ENCODE measurements at places on chromosomes 7 and 10. TPM values are rescaled to one million over a fixed set of nuclear protein-coding genes. Genes with fewer than 3 reads are reported as not detected.

PRLHR gene
- not detected for total RNA-seq

DNA sequence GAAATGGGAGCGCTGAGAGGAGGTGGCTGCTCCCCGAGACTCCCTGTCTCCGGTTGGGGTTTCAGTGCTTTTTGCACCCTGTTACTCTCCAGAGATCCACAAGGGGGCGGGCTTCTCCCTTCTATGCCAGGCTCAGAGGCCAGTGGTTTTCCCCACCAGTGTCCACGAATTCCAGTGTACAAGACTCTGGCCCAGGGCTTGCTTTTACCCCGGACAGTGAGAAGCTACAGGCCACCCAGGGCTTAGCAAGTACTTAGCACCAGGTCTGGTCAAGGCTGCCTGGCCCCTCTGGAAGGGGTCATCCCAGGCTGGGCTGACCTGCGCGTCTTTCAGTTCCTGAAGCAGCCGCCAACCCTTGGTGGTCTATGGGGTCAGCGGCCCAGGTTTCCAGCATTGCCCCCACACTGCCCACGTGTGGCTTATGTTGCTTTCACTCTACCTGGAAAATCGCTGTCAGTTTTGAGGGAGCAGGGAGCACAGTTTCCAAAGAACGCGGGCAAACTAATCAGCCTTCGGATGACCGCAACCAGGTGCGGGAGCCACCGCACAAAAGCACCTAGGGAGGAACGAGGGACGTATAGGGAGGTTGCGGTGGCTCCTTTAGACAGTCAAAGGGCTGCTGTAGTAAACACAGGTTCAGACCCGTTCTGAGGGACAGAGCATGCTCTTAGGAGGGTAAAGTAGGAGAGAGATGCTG, 6.8 kb downstream of the CYP26A1 start:
- DNase-seq = peak; percentile 29
- H3K27me3 ChIP-seq = no peaks in the 10 kb centered on the region
- no peak overlapping the region for H3K4me3 ChIP-seq
- H3K4me1 ChIP-seq = peaks cover 41% of the 10 kb centered on the region
- H3K36me3 ChIP-seq = no peaks in the 10 kb centered on the region
- no peak overlapping the region for H3K27ac ChIP-seq

DNA sequence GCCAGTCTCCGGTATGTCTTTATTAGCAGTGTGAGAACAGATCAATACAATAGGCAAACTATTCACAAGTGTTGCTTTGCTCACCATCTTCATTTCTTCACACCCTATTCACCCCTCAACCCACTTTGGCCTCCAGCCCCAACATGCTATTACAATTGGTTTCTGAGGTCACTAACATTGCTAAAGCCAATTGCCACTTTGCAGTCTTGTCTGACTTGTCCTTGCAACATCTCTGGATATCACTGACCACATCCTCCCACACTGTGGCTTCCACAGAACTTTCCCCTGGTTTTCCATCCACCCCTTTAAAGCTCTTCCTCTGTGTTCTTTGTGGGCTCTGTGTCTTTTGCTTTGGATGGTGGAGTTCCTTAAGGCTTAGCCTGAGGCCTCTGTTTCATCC, 5.2 kb upstream of the APBB1IP start:
- no peaks in the 10 kb centered on the region for H3K4me1 ChIP-seq
- peaks cover 1% of the 10 kb centered on the region for H3K27me3 ChIP-seq
- H3K36me3 ChIP-seq = no peaks in the 10 kb centered on the region
- no peak for DNase-seq

DNA sequence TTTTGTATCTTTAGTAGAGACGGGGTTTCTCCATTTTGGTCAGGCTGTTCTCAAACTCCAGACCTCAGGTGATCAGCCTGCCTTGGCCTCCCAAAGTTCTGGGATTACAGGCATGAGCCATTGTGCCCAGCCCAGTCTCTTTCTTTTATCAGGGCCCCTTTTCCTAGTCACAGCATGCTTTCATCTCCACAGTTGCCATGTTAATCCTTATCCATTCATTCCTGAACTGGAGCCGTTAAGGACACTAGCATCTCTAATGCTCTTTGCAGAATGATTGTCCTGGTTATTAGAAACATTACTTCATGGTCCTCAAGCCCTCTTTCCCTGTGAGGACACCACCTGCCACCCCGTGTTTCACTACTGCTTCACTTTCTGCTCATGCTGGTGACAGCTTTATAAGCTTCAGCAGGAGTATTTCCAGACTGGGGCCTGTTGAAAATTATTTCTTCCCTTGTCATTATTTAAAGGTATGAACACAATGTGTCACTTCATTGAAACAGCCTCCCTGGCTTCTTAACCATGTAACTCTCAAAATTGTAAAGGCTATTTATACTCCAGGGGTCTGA, 313.9 kb downstream of the BMPER start:
- H3K4me3 ChIP-seq = no peak overlapping the region
- 0 out of 2 replicates have a peak, but pooled peaks cover 1% of the 10 kb centered on the region for H3K27me3 ChIP-seq
- H3K36me3 ChIP-seq = no peaks in the 10 kb centered on the region

DNA sequence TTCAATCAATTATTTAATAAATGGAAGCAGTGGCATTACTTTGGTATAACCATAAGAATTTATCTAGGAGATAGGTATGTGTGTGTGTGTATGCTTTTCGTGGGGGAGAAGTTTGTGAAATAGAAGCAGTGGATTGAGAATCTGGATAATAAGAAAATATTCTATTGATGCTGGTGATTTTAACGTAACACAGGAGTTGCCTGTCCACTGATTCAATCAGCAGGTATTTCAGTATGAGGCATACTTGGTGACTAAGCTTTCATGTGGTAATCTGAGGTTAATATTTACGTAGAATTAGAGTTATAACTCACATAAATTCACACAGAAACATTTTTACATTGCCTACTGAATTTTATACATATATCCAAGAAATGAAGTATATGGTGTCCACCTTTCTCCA, 568.0 kb downstream of the ZWINT start:
- no peaks in the 10 kb centered on the region for H3K36me3 ChIP-seq
- no peaks in the 10 kb centered on the region for H3K4me1 ChIP-seq
- no peaks in the 10 kb centered on the region for H3K27me3 ChIP-seq

DNA sequence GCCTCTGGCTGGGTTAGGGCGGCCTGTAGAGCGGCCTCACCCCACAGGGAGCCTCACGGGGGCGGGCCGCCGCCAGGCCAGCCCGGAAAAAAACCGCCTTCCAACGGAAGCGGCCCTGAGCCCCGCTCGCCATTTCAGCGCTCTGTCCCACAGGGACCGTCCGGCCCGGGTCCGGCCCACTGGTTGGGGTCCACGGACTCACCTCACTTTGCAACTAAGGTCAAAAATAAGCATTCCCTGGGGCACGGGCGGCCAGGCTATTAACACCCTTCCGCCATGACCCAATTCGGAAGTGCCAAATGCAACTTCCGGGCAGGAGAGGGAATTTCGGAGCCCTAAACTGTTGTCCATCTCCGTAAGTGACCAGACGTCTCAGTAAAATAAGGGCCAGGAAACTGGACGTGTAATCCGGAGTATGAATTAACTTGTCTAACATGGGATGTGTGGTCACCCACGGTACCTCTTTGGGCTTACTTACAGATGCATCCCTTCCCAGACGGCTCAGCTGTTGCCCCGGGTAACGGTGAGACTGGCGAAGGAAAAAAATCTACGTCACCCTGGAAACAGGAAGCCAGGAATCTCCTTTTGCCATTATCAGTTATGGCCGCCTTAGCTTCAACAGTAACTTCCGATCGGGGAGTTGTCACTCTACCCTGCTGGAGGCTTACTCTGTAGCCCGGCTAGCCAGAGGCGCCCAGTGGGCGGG, at the start of gene BBIP1:
TSS of gene BBIP1 (minus strand) at position 538 of the 706 bp plus-strand sequence. CDS start 1,023 bp downstream, outside the sequence.
- peaks cover 43% of the 10 kb centered on the region for H3K4me1 ChIP-seq
- H3K27me3 ChIP-seq = no peaks in the 10 kb centered on the region
- peak within 1 kb of the TSS; percentile 93 for H3K4me3 ChIP-seq

GRCh38 chr10:92640107-92640506, 47.2 kb downstream of the KIF11 start:
- no peak overlapping the region for H3K27ac ChIP-seq
- no peaks in the 10 kb centered on the region for H3K27me3 ChIP-seq
- no peak overlapping the region for H3K4me3 ChIP-seq
- no peak for DNase-seq

CCNJ gene
- total RNA-seq = 33.9 TPM

SYCE1 gene
- total RNA-seq = not detected

GRCh38 chr10:33498391-33498891, 164.0 kb upstream of the NRP1 start:
- no peak overlapping the region for H3K27ac ChIP-seq
- no peak overlapping the region for H3K4me3 ChIP-seq
- DNase-seq = no peak
- H3K4me1 ChIP-seq = peaks cover 10% of the 10 kb centered on the region
- no peaks in the 10 kb centered on the region for H3K27me3 ChIP-seq
- no peaks in the 10 kb centered on the region for H3K36me3 ChIP-seq

GIMAP1 gene
- total RNA-seq = not detected

GRCh38 chr10:78450239-78450638, 416.6 kb downstream of the RPS24 start:
- H3K27ac ChIP-seq = no peak overlapping the region
- DNase-seq = no peak
- H3K36me3 ChIP-seq = no peaks in the 10 kb centered on the region

DNA sequence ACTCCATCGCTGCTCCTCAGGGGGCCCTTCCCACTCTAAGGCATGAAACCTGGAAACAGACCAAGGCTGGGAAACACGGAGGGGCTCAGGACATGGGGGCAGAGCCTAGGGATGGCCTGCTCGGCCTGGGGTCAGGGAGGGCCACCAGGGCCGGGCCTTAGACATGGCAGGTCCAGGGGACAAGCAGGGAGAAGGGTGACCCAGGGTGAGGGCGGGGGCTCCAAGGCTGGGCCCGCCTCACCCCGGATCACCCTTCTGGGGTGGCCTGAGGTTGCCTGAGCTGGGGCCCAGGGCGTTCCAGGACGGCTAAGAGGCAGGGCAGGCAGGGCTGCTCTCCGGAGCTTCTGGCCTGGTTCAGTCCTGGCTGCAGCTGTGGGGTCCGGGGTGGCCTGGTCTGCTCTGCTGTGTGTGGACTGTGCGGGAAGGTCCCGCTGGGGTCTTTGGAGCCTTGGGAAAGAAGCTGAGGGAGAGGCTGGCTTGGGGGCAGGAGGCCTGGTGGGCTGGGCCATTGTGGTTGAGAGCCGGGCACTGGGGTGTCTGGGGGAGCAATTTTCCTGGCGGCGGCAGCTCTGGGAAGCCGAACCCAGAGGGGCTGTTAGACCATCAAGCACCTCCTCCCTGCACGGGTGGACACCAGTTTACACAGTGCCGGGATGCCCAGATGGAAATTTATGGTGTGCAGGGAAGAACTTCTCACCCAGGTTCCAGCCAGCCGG, 52.2 kb downstream of the UNCX start:
- no peaks in the 10 kb centered on the region for H3K4me1 ChIP-seq
- H3K4me3 ChIP-seq = no peak overlapping the region
- H3K36me3 ChIP-seq = no peaks in the 10 kb centered on the region
- no peak for DNase-seq
- peaks cover 59% of the 10 kb centered on the region for H3K27me3 ChIP-seq

- peak overlapping the region; percentile 96 for H3K27ac ChIP-seq
- H3K4me1 ChIP-seq = peaks cover 38% of the 10 kb centered on the region
- DNase-seq = no peak
- H3K4me3 ChIP-seq = peak overlapping the region; percentile 44
These were observed 94.2 kb upstream of the SLC25A13 start for GRCh38 chr7:96416116-96416515.

GRCh38 chr7:138346975-138347374, 113.1 kb upstream of the TRIM24 start:
- H3K4me3 ChIP-seq = no peak overlapping the region
- DNase-seq = no peak
- H3K4me1 ChIP-seq = peaks cover 2% of the 10 kb centered on the region
- H3K27me3 ChIP-seq = no peaks in the 10 kb centered on the region
- no peaks in the 10 kb centered on the region for H3K36me3 ChIP-seq

DNA sequence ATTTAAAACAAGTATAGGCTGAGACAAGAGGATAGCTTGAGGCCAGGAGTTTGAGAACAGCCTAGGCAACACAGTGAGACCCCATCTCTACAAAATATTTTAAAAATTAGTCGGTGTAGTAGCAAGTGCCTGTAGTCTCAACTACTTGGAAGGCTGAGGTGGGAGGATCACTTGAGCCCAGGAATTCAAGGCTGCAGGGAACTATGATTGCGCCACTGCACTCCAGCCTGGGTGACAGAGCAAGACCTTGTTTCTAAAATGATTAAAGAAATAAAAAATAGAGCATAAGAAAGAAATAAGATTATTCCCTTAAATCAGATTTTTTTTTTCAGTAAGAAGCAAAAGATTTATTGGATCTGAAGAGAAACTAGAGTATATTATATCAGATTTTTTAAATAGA, 11.7 kb downstream of the LRRC20 start:
- no peak overlapping the region for H3K4me3 ChIP-seq
- H3K4me1 ChIP-seq = peaks cover 43% of the 10 kb centered on the region
- H3K27ac ChIP-seq = no peak overlapping the region
- DNase-seq = no peak
- no peaks in the 10 kb centered on the region for H3K27me3 ChIP-seq

DNA sequence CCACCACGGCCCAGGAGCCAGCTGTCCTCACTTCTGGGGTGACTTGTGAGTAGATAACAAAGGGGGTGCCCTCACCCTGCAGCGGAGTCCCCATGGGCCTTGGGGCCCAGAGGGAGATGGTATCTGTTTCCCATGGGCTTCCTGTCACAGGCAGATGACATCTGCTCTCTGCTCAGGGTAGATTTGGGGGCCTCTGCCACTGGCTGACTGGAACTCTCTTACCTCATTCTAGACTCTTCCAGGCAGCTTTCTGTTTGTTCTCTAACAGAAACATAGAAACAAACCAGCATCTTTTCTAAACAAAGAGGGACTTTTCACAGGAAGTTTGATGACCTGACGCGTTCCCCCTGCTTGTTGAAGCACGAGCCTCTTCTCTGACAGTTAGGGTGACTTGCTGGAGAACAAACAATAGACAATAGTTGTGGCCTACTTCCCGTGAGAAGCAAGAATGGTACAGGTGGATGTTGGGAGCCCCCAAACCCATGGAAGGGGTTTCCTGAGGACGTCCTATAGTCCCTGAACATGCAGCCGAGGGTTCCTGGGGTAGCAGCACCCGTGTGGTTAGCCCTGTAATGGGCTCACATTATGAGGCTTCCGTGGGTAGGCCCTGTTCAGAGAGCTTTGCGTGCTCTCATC, 61.6 kb downstream of the GRK5 start:
- H3K27ac ChIP-seq = peak overlapping the region; percentile 12
- DNase-seq = no peak
- H3K36me3 ChIP-seq = no peaks in the 10 kb centered on the region
- no peak overlapping the region for H3K4me3 ChIP-seq

GRCh38 chr7:27068259-27068658, 27.5 kb downstream of the HOXA1 start:
- H3K4me3 ChIP-seq = no peak overlapping the region
- no peak for DNase-seq
- no peak overlapping the region for H3K27ac ChIP-seq
- H3K36me3 ChIP-seq = no peaks in the 10 kb centered on the region
- H3K4me1 ChIP-seq = no peaks in the 10 kb centered on the region

- H3K27ac ChIP-seq = no peak overlapping the region
- DNase-seq = no peak
- H3K4me3 ChIP-seq = no peak overlapping the region
- H3K4me1 ChIP-seq = peaks cover 75% of the 10 kb centered on the region
These were observed 159.4 kb upstream of the AHR start for GRCh38 chr7:17139081-17139480.

All from HepG2 (cell line).